Uterus (tissue), 4 donors: ENCODE measurements at places on chromosomes 7 and 10. TPM values are rescaled to one million over a fixed set of nuclear protein-coding genes. Genes with fewer than 3 reads are reported as not detected.

DNA sequence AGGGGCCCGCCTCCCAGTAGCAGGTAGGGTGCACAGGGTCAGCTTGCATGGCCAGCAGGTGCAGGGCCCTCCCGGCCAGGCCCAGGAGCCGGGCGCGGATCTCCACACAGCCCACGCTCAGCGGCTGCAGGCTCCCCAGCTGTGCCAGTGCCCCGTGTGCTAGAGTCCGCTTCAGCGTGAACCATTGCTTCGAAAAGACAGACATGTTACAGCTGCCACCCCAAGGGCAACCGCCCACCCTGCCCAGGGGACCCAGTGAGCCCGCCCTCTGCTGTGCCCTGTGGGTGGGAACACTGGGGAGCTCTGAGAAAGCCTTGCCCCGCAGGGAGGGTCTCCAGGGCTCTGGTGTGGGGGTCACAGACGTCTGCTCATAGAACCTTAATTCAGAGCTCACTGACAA lies 64.3 kb upstream of the NKX6-2 start:
- DNase-seq, result peak; percentile 7

GRCh38 chr7:28358423-28358868 lies 53.9 kb upstream of the CREB5 start:
- no peak for DNase-seq

DNA sequence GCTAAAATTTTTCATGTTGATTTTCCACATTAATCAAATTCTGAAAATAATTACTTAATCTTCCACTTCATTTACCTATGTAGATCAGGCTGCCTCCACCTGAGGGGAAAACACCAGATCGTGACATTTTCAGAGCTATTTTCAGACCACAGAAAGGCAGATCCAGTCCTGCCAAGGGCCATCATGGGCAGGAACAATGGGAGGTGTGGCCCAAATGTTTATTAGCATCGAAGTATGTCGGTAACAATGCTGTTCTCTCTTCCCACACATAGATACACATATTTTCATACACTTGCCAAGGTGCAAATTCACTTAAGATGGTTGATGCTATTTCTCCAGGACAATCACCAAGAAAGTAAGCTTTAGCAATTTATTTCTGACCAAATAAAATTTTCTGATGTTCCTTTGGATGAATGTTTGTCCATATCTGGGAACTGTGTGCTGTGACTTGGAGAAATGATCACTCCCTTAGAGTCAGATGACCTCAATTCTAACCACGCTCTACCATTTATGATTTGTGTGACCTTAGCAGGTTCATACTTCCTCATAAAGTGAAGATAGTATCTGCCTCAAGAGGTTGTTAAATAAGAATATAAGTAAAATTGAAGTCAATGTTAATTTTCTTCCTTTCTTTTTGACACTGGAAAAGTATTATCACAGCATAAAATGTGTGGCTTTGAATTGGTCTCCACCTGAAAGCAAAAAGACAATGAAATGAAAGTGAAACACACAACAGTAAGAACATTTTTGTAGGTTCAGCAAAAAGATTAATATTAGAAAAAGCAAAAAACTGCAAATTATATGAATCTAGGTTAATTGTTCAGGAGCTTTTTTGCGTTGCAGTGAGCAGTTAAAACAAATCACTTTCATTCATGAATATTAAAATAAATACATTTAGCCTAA lies 310.4 kb upstream of the PHF14 start:
- DNase-seq, result no peak

DNA sequence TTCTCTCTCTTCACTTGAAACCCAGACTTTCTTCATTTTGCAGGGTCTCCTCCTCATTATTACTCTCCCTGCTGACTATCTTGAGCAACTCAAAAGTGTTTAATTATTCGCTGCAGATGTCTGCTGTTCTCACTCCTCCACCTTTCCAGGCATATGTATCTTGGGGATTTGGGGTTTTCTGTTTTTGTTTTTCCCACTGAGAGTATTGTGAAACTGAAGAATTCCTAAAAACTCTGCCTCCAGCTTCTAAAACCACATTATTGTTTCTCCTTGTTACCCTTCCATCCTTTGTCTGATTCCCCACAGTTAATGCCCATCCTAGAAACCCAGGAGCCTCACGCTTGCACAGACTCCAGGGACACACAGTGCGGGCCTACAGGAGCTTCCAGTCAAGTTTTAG lies 51.3 kb downstream of the WNT2 start:
- DNase-seq, result no peak

Gene CDHR3
- total RNA-seq, result not detected

Gene ANXA8L1
- not detected for total RNA-seq

DNA sequence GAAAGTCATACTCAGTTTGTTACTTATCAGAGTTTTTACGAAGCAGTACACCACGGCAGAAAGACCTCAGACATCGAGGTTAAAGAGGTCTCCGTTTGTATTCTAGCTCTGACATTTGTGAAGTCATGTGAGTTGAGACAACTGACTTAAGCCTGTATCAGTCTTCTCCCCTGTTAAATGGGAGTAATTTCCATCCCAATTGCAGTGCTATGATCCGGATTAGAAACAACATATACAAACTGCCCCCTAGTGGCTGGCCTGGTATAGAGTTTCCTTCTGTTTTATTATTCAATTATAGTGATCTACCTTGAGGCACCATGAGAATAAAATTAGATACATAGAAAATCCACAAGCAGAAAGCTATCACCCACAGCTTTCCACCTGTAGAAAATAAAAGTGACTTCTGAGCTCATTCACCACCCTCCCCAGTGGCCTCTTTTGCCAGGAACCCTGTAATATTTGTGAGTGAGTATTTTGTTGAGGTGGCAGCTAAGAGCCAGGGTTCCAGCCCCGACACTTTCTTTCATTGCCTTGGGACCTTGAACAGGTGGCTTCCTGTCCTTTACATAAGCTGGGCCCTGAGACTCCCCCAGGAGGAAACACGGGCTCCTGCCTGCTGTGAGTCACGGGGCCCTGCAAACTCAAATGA lies 607.2 kb upstream of the MGMT start:
- DNase-seq, result no peak

DNA sequence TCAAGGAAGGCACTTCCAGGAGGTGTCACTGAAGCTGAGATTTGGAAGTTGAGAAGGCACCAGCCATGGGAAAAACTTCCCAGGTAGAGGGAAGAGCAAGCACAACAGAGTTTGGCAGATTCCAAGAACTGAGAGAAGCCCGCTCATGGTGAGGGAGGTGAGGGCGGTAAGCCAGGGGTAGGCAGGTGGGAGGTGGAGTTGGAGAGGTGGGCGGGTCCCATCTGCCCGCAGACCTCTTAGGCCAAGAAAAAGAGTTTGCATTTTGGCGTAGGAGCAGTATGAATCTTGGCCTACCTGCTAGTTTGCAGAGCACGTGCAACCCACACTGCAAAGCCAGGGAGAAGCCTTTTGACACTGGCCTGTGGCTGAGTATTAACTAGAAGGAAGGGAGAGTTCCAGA lies 18.8 kb downstream of the FRMPD2 start:
- no peak for DNase-seq

Gene ZPBP
- total RNA-seq, result 0.62 TPM

GRCh38 chr7:157436763-157437480 lies 100.1 kb downstream of the DNAJB6 start:
- no peak for DNase-seq

Gene BUB3
- total RNA-seq, result 156 TPM

DNA sequence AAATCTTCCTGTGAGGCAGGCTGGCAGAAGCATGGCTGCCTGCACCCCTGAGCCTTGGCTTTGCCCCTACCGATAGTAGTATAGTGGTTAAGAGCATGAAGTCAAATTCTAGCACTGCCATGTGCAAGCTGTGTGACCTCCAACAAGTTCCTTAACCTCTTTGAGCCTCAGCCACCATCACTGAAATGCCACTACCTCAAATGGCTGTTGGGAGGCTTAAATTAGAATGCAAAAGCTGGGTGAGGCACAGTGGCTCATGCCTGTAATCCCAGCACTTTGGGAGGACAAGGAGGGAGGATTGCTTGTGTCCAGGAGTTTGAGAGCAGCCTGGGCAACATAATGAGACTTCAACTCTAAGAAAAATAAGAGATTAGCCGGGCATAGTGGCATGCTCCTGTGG lies 8.4 kb downstream of the SFRP5 start:
- DNase-seq, result no peak

GRCh38 chr7:135877805-135878204 lies 99.4 kb downstream of the MTPN start:
- DNase-seq, result no peak

GRCh38 chr7:86939197-86939814 lies 120.1 kb downstream of the ELAPOR2 start:
- peak; percentile 35 for DNase-seq
